ENCODE measurements at places on chromosomes 4 and X.

- DNase-seq, result no peak
Observed at GRCh38 chr4:123613586-123614344, 217.2 kb downstream of the SPRY1 start.

GRCh38 chr4:128385683-128386304, 98.2 kb upstream of the PGRMC2 start:
- no peak for DNase-seq

DNA sequence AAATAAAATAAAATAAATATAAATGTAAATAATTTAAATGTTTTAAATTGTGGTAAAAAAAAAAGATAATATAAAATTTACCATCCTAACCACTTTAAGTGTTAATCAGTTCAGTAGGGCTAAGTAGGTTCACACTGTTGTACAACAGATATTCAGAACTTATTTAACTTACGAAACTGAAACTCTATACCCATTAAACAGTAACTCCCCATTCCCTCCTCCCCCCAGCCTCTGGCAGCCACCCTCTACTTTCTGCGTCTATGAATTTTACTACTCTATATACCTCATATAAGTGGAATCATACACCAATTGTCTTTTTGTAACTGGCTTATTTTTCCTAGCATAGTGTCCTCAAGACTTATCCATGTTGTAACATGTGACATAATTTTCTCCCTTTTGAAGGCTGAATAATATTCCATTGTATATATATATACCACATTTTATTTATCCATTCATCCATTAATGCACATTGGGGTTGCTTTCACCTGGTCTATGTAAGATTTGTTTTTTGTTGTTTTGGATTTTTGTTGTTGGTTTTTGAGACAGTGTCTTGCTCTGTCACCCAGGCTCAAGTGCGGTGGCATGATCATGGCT, 32.5 kb upstream of the ELF2 start:
- no peak for DNase-seq

GRCh38 chr4:183968931-183969330, 63.8 kb downstream of the STOX2 start:
- no peak for DNase-seq

DNA sequence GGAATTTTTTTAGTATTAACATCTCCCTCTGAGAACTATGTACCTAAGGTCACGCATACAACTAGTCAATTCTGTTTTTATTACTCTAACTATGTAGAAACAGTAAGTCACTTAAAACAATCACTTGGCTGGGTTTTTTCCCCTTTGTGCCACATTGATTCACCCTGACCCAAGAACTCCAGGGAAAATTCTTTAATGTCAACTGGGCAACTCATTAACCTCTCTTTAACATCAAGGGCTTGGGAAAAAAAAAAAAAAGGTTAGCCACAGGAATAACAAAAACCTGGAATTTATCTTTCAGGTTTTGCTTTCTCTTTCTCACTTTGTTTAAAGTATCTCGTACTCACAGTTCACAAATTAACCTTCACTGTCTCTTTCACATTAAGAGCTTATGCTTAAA, 8.1 kb downstream of the RPL9 start:
- no peak for DNase-seq

DNA sequence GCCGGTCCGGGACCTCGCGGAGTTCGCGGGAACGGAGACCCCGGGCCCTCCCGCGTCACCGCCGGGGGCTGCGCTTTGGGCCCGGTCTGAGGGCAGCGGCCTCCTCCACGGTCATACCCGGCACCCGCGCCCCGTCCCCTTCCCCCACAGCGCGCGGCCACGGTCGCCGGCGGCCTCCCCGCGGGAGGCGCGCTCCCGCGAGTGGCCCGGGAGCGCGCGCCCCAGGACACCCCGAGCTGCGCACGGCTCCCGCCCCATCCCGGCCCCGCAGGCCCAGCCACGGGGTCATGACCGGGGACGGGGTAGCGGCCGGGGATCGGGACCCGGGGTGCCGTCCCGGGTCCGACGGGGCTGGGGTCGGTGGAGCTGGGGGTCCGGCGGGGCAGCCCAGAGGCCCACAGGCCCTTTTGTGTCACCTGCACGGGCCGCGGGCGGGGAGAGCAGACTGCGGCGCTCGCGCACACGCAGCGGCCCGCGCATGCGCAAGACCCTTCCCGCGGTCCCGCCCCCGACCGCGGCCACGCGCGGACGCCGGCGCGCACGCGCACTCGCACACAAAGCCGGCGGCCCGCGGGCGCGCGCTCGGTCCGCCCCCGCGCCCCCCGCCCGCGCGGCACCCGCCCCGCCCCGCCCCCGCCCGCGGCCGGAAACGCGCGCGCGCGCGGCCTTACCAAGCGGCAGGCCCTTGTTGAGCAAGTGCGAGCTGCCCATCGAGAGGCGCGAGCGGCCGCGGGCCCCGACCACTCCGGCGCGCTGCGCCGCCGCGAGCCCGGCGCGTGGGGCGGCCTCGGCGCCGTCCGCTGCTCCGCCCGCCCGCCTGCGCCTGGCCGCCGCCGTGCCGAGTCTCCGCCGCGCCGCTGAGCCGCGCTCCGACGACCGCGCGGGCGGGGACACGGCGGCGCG, at the start of gene CTBP1:
Gene CTBP1 (minus strand): TSS at position 886 of the 903 bp plus-strand sequence. CDS start 7,799 bp downstream, outside the sequence.
- peak; percentile 90 for DNase-seq

DNA sequence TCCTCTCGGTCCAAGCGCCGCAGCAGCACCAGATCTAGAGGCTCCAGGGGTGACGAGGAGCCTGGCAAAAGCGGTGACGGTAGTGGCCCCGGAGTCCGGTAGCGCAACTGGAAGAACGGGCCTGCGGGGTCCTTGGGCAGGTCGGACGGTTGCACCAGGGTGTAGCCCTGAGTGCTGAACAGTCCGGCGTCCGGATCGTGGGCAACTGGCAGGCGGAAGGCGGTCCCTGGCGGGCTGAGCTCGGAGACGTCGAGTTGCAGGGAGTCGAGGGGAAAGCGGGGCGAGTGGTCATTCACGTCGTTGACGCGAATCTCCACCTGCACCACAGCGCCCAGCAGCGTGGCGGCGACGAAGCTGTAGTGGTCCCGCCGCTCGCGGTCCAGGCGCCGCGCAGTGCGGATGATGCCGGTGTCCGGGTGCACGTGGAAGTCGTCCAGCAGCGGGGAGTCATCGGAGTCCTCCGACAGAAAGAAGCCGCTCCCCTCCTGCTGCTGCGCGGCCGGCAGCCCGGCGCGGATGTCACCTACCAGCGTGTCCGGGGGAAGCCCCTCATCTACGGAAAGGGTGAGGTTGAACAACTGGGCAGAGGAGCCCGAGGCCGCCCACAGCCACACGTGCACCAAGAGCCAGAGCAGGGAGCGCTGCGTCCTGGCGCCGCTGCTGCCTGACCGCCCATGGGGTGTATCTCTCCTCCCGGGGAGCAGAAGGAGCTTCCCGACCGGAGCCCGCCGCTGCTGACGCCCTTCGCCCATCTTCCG, 837 bp downstream of the DCHS2 start:
- DNase-seq, result peak; percentile 61

DNA sequence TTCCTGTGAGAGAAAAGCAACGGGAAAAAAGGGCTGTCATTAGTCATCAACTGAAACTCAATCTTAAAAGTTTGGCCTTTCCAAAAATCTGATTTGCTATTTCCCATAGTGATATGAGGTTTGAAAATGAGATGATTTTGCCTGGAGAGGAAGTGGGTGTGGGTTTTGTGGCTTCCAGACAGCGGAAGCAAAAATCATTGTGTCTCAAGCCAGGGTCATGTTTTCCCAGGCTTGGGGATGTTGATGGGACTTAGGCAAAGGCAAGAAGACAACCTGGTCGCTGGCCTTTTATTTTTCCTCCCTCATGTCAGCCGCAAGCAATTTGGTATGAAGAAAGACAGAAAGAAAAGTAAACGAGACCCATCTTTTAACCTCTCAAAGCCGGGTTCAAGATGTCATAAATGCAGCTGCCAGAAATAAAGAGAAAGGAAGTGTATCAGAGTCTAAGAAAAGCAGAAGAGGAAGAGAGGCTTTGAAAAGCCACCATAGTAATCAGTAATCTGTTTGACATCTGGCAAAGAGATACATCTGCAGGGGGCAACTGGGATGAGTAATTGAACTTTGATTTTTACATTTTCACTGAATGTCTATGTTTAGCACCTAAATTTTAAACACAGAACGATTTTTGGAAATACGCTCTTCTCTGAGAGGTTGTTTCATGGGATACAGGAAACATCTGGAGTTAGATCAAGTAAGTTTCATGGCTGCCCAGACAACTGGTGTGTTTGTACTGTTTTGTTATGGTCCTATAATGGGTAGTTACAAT, 521.6 kb upstream of the SLIT2 start:
- no peak for DNase-seq

- no peak for DNase-seq
Observed at GRCh38 chr4:176794151-176794550, 1.4 kb upstream of the VEGFC start.

GRCh38 chr4:2913168-2913567, 50.0 kb downstream of the NOP14 start:
- no peak for DNase-seq

DNA sequence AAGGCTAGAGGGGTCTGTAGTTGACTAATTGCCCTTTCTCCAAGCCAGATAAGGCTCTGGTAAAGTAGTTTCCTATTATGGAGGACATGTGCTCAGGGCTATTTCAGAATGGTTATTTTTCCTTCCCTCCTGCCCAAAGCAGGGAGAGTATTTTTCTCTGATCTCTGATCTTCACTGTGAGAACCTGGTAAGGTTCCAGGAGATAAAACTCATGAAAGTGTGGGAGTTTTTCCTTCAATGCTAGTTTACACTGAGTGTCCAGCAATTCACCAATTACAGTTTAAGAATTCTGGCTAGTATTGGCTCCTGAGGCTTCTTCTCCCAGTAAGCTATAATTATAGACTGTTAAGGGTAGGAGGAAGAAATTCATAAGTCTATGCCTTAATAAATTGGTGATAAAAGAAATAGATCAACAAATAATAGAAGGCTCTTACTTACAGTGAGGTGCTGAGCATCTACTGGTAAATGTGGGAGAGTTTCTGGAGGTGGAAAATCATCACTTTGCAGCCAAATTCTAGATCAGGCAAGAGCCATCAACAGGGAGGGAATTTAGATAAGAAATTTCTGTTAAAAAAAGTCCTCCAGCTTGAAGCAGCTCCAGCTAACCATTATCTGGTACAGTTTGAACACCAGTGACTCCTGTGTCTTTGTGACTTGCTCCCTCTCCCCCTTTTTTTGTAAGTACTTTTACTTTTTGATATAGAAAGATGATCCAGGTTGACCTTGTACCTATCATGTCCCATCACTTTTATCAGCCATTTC, 30.9 kb downstream of the CASP6 start:
- DNase-seq, result no peak

- no peak for DNase-seq
Observed at GRCh38 chr4:145888393-145888792, 50.2 kb downstream of the ZNF827 start.

GRCh38 chr4:2219233-2219760, 22.6 kb downstream of the HAUS3 start:
- DNase-seq, result no peak

- DNase-seq, result no peak
Observed at GRCh38 chrX:25004485-25005032, 11.2 kb downstream of the ARX start.

DNA sequence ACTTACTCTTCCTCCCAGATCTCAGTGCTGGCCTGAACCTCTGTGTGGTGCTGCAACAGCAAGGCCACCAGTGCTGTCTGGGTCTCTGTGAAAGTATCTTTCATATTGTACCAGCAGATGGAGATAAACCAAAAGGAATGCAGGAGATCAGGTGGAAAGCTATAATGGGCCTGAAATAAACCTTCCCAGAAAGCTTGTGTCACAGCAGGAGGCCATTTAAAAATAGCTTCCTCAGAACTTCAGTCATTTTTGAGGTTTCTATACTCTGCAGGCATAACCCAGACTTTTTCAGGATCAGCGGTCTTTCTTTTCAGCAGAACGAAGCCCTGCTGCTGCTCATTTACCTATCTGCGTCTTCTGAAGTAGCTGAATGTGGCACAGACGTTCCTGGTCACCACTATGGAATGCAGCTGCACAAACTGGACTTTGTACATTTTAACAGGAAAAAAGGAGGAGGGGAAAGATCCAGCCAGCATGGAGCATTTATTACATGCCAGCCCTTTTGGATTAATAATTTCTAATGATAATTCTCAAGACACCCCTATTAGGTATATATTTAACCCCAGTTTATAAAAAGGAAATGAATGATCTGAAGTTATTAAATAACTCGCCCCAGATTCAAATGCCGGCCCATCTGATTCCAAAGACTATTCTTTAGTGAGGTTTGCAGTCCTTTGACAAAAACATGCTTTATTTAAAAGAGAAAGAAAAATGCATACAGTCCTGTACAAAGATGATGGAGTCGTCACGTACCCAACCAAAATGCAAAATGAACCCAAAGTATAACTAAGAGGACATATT, 119.7 kb downstream of the NFKB1 start:
- no peak for DNase-seq

DNA sequence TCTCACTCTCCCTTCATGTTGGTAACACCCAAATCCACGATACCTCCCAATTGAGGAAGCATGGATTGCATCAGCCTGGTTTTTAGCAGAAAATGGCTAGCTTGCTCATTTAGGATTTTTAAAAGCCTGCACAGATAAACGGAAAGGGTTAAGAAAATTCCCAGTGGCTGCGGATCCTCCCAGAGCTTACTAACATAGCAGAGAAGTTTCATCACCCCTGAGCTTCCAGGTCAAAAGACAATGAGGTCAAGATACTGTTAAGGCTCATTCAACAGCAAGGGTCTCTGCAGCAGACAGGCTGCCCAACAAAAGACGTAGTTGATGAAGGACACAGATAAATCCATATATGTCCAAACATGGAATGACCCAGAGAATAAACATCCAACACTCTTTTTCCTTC, 220.2 kb downstream of the ASMT start:
- DNase-seq, result no peak

DNA sequence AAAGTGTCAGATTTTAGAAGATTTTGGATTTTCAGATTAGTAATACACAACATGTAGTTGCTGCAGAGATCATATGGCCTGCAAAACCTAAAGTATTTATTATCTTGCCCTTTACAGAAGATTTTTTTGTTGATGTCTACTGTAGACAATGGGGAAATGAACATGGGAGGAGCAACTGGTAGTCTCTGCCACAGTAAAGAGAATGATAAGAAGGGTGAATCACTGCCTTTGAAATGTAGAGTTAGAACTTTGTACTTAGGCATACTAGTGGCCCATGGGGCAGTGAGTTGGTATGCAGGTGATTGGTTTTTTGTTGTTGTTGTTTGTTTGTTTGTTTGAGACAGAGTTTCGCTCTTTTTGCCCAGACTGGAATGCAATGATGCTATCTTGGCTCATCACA, 50.1 kb downstream of the GAB1 start:
- no peak for DNase-seq

DNA sequence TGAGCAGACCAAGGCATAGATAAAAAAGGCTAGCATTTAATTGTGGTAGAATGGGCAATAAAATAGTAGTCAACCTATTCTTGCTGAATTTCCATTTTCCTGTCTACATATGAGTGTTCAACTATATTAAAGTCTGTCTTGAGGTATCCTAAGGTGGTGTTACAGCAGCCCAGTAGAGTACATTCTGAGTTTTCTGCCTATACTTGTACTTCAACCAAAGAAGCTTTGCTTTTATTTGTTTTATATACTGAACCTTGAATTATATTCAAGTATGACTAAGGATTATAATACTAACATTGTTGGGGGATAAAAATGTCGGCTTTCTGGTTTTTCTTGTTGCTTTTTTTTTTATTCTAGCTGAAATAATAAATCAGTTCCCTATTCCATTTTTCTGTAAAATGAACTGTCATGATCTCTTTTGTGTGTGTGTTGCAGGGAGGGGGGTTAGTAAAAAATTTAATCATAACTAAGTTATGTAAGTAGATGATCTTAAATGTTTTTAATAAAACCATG, 106.7 kb downstream of the PDLIM5 start:
- DNase-seq, result no peak

GRCh38 chrX:116493271-116493670, 30.5 kb upstream of the CT83 start:
- DNase-seq, result no peak
